Osteoblast (primary cell): ENCODE measurements at places on chromosomes 2 and 18. TPM values are rescaled to one million over a fixed set of nuclear protein-coding genes. Genes with fewer than 3 reads are reported as not detected.
A peak's percentile ranks its signal among the peaks of the same experiment; 100 is the strongest.

DNA sequence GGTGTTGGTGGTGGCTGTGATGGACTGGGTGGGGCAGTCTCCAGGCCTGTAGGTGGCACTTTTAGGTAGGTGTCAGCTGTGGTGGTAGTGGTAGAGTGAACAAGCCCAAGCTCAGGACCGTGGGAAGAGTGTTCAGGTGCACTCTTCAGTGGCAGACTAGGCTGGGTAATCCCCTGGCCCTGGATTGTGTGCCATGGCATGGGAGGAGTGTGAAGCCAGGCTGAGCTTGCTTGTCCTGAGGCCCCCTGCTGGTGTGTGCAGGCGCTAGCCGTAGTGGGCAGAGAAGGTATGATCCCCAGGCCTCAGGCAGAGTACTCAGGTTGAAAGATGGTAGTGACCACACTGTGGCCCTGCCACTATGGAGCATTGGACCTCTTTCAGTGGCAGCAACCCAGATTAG is 850.3 kb downstream of the DSC3 start:
- H3K4me3 ChIP-seq, result no peak overlapping the region
- H3K4me1 ChIP-seq, result no peaks in the 10 kb centered on the region
- H3K27me3 ChIP-seq, result no peaks in the 10 kb centered on the region
- DNase-seq, result no peak
- no peak overlapping the region for H3K27ac ChIP-seq

- H3K4me3 ChIP-seq, result no peak overlapping the region
- DNase-seq, result no peak
- H3K27me3 ChIP-seq, result no peaks in the 10 kb centered on the region
- no peaks in the 10 kb centered on the region for H3K36me3 ChIP-seq
- H3K27ac ChIP-seq, result no peak overlapping the region
These were observed 86.7 kb upstream of the TMEM18 start for GRCh38 chr2:763766-764525.

DNA sequence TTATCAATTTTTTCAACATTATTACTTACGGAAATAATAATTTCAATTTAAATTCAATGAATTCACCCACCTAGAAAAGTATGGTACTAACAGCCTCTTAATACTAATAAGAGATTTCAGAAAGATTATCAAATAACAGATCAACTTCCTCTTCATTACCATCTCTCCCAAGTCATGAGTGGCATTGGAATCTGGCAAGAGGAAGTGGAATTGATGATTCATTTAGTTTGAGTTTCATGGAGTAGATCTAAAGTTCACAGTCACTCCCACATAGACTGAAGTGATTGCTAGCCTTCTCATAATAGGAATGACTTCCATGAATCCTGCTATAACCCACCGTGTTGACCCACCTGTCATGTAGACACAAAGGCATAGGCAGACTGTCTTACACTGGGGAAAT is 77.7 kb upstream of the WDR75 start:
- peak overlapping the region; percentile 17 for H3K27ac ChIP-seq
- DNase-seq, result no peak
- no peak overlapping the region for H3K4me3 ChIP-seq
- peaks cover 10% of the 10 kb centered on the region for H3K4me1 ChIP-seq
- no peaks in the 10 kb centered on the region for H3K36me3 ChIP-seq
- no peaks in the 10 kb centered on the region for H3K27me3 ChIP-seq

GRCh38 chr2:205849136-205849535 is 166.8 kb downstream of the NRP2 start:
- H3K36me3 ChIP-seq, result no peaks in the 10 kb centered on the region
- H3K4me3 ChIP-seq, result no peak overlapping the region
- peaks cover 8% of the 10 kb centered on the region for H3K27me3 ChIP-seq
- H3K27ac ChIP-seq, result no peak overlapping the region
- no peaks in the 10 kb centered on the region for H3K4me1 ChIP-seq

GRCh38 chr18:62925031-62925688 is 209.8 kb downstream of the PHLPP1 start:
- no peaks in the 10 kb centered on the region for H3K27me3 ChIP-seq
- H3K4me3 ChIP-seq, result no peak overlapping the region
- DNase-seq, result peak; percentile 54
- H3K4me1 ChIP-seq, result peaks cover 9% of the 10 kb centered on the region
- no peak overlapping the region for H3K27ac ChIP-seq
- no peaks in the 10 kb centered on the region for H3K36me3 ChIP-seq

DNA sequence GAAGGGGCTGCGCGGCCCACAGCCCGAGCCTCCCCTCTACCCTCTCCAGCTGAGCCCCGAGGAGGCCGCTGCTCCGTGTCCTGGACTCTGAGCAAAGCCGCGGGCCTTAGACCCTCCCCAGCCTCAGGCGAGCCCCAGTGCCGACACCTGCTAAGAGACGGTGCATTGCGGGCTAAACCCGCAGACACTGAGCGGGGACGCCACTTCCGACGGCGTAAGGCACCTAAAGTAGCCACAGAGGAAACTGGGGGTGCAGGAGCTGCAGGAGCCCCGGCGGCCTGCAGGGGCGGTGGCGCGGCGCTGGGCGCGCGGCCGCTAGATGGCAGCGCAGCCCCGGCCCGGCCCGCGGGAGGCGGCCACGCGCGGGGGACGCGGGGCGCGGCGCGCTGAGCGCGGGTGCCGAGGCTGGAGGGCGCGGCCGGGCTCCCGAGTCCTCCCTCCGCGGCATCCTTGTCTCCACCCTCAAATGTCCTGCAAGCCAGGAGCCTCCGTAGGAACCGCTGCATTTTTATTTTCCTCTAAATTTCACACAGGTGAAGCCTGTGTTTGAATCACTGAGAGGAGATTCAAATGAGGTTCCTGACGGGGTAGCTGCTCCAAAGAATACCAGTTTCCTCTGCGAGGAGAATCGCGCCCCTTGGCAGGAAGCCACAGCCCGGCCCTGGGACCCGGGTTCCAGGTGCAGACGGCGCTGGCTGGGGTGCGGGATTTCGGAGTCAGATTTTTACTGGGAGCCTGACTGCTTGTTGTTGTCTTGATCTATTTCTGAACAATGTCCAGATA is 650.5 kb downstream of the GALR1 start:
- DNase-seq, result peak; percentile 93
- H3K27ac ChIP-seq, result no peak overlapping the region
- no peaks in the 10 kb centered on the region for H3K27me3 ChIP-seq
- no peak overlapping the region for H3K4me3 ChIP-seq
- no peaks in the 10 kb centered on the region for H3K36me3 ChIP-seq

DNA sequence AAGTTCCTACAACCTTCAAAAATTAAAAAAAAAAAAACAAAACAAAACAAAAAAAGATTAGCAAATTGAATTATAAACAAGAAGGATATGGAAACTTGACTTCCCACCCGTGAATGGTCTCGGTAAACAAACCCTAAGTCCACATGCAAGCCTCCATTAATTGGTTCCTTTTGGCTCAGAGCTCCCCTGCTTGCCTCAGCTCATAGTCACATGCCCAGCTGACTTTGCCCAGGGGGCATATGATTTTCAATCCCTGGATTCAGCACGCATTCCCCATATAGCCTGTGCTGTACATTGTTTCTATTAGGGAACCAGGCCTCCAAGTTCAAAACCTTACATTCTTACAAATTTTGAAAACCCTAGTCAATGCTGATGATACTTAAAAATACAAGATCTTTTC is 95.0 kb downstream of the PID1 start:
- H3K36me3 ChIP-seq, result no peaks in the 10 kb centered on the region
- no peak overlapping the region for H3K27ac ChIP-seq
- H3K27me3 ChIP-seq, result no peaks in the 10 kb centered on the region
- DNase-seq, result no peak
- no peaks in the 10 kb centered on the region for H3K4me1 ChIP-seq

- H3K4me3 ChIP-seq, result no peak overlapping the region
- peaks cover 14% of the 10 kb centered on the region for H3K4me1 ChIP-seq
- H3K27ac ChIP-seq, result no peak overlapping the region
- DNase-seq, result no peak
These were observed 171.3 kb upstream of the PGAP1 start for GRCh38 chr2:197097578-197098366.

Gene GALM
- total RNA-seq, result 50.7 and 54.2 TPM in 2 replicates

Gene KLHL30
- total RNA-seq, result under 0.01 TPM in 2 replicates
